ENCODE measurements at places on chromosomes 4 and X.

GRCh38 chrX:67721321-67721720, 177.5 kb downstream of the AR start:
- no peak for DNase-seq

DNA sequence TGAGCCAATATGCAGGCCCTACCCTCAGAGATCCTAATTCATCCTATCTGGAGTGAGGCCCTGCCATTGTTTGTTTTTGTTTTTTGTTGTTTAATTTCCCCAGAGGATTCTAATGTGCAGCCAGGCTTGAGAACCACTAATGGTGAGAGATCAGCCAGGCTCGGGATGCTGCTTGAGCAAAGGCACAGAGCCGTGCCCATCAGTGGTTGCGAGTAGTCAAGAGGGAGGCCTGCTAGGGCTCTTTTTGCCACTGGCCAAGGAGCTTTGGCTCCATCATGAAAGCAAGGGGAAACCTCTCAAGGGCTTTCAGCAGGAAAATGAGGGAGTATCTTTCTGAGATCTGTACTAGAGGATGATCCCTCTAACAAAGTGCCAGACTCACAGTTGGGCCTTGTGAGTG, 2.7 kb downstream of the TCEANC start:
- DNase-seq, result no peak

GRCh38 chrX:99353412-99353811, 1056.7 kb downstream of the PCDH19 start:
- no peak for DNase-seq

- DNase-seq, result no peak
These were observed 69.7 kb downstream of the CXXC4 start for GRCh38 chr4:104424989-104425388.

DNA sequence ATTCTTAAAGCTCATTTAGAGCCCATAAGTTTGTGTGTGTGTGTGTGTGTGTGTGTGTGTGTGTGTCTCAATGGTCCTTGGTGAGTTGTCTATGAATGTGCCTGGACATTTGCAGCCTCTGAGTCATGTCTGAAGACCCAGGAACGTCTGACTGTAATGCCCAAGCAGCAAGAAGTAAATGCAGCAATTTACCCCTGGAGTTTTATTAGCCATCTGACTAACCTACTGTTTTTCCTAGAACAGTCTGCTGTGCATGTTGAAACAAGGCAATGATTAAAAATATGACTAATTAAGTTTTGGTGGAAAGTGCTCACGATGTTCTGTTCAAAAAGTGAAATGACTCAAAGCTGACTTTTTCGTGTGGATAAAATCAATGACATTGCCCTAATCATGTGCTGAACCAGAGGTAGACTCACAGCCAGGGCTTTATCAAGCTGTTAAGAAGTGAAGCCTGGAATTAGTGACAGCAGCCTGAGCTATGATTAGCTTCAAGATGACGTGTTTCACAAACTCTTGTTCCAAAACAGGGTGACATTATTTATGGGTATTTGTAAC, 201.6 kb downstream of the CPE start:
- DNase-seq, result no peak

GRCh38 chr4:24805067-24805466, 9.7 kb downstream of the SOD3 start:
- DNase-seq, result no peak

- no peak for DNase-seq
These were observed 219.3 kb upstream of the JADE1 start for GRCh38 chr4:128590034-128590740.

GRCh38 chr4:21763855-21764254, 184.7 kb downstream of the KCNIP4 start:
- DNase-seq, result no peak

DNA sequence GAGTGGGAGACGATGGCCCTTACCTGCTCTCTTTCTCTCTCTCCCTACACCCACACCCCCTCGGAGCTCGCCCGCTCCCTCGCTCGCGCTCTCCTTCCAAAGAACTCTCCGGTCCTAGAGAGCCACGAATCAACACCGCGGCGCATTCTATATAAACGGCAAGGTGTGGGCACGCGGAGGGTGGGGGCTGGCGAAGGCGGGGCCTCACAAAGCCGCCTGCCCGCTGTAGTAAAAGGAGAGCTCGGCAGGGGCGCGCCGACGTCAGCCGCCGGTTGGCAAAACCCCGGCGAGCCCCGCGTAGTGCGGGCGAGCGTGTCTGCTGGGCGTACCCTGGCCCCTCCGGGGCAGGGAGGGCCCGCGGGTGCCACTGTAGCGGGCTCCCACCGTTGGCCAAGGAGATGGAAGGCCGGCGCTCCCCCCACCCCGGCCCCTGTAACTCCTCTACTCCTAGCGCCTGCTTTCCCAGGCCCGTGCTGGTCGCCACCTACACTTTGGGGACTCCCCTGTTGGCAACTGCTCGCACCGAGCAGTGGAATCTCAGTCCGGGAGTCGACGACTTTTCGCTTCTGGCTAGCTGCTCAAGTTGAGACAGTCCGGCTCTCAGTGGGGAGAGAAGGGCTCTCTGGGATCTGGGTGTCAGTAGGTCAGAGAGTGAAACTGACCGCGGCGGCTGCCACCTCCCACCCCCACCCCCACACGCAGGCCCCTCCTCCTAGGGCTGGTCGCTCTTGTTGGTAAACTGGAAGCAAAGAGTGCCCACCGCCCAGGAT, 325.5 kb upstream of the F9 start:
- DNase-seq, result no peak

- no peak for DNase-seq
These were observed 2.4 kb downstream of the RCHY1 start for GRCh38 chr4:75511841-75512240.

DNA sequence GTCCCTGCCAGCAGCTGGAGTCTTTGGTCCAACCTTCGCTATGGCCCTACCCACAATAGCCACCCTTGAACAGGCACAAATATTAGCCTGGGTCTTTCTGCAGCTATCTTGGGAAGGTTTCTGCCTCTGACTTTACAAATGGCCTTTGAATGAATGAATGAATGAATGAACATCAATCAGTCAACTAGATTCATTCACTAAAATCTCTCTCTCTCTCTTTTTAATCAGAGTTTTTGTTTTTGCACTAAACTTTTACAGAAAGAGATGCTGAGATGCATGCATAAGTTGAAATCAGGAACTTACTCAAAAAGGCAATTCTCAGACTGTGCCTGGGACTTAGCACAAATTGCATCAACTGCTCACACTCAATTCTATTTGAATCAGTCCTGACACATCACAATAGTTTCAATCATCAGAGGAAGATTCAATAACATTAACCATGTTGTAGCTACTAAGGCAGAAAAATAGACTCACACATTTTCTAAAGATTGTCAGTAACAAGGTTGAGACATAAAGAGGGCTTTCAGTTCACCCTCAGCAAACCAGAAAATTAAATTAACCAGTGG, 55.0 kb downstream of the ANXA3 start:
- DNase-seq, result no peak

- DNase-seq, result no peak
These were observed 20.2 kb downstream of the APLN start for GRCh38 chrX:129634541-129634940.

DNA sequence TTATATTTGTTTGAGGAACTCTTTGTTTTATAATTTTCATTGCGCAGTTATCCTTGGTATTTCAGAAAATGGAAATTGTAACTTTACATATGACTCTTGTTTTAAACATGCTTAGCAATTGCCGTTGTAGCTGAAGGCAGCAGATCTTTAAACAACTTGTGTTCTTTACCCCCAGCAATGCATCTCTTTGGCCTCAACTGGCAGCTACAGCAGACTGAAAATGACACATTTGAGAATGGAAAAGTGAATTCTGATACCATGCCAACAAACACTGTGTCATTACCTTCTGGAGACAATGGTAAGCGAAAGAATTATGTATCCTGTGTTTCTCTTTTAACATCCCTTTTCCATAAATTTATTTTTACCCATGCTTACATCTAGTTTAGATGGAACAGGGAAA, 263.6 kb downstream of the DCTD start:
- DNase-seq, result no peak

- no peak for DNase-seq
These were observed 8.4 kb downstream of the ARX start for GRCh38 chrX:25007059-25008053.

GRCh38 chr4:4853371-4853823, 6.1 kb upstream of the MSX1 start:
- DNase-seq, result no peak

- DNase-seq, result no peak
These were observed 120.4 kb upstream of the STS start for GRCh38 chrX:7027071-7027470.

DNA sequence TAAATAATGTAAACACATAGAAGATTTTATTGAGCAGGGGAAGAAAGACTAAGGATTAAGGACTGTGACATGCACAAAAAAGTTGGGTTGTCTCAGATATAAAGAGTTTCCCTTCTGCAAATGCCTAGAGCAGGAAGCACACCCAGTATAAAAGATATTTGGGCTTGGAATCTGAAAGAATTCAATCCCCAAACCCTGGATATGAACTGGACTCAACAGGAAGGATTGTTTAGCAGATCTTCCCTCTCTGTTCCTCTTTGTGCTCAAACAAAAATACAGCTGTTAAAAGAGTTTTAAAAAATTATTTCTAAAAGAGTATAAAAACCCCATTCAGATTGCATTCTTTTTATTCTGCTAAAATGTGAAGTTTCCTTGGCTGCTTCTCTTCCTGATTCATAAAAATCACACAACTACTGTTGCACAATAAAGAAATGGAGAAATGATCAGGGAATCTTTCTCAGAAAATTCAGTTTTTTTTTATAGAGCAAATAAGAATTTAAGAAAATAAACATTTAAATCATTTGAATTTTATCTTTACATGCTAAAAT, 71.4 kb downstream of the PDLIM5 start:
- DNase-seq, result no peak

- no peak for DNase-seq
These were observed 73.6 kb downstream of the FGFBP1 start for GRCh38 chr4:15864651-15865566.

- DNase-seq, result no peak
These were observed 354.9 kb downstream of the CAMK2D start for GRCh38 chr4:113406723-113407016.

Measured in activated CD8-positive, alpha-beta memory T cell treated with anti-CD3 and anti-CD28 coated beads for 1 hour (primary cell).